ENCODE measurements at places on chromosomes 11 and 22.

- no peak for DNase-seq
These were observed 27.2 kb downstream of the TBX1 start for GRCh38 chr22:19787849-19788141.

- DNase-seq: no peak
These were observed 65.6 kb upstream of the FAR1 start for GRCh38 chr11:13602844-13603243.

DNA sequence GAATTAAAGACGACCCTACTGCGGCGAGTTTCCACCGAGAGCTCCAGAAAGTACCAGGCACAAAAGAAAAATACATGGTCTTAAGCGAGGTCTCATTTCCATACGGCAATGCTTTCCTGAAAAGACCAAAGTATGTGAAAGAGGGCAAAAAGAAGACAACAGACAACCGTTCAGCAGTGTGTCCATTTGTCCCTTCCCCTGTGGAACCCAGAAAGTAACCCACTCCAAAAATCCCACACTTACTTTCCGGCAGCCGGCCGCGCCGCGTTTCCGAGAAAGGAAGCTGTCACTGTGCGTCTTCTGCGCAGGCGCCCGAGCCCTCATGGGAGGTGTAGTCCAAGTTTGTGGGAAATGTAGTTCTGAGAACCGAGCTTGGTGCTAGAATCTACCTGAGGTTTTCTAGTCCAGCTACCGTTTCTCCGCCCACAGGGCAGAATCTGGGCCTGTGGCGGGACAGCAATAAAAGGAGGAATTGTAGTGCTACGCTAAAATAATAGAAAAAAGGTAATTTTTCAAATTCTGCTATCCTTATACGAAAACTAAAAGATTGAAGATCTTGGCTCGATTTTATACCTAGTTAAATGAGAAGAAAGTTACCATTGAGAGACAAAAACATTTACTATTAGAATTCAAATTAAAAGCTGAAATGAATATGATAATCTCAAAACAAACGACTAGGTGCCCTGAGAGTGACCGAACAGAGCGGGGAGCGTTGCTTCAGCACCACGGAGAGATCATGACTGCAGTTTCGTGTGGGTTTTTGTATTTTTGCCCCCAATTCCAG is at the start of gene PUS3:
PUS3 (minus strand) TSS at position 280 of the 784 bp plus-strand sequence. CDS start 6,922 bp downstream, outside the sequence.
- peak; percentile 71 for DNase-seq

DNA sequence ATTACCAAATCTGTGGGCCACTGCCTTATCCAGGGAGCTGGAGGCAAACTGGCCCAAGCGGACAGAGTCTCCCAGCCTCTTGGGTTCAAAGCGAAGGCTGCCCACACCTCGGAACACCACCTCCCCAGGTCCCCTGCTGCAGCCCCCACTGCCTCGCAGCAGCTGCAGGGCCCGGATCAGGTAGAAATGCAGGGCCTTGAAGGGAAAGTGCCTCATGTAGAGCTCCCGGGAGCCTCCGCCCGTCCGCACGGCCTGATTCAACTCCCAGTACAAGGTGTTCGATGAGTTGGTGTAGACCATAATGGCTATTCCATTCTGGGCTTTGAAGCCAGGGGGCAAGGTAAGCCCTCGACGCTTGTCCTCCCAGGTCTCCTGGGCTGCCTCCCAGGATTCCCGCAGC is 2.0 kb downstream of the ART5 start:
- no peak for DNase-seq

DNA sequence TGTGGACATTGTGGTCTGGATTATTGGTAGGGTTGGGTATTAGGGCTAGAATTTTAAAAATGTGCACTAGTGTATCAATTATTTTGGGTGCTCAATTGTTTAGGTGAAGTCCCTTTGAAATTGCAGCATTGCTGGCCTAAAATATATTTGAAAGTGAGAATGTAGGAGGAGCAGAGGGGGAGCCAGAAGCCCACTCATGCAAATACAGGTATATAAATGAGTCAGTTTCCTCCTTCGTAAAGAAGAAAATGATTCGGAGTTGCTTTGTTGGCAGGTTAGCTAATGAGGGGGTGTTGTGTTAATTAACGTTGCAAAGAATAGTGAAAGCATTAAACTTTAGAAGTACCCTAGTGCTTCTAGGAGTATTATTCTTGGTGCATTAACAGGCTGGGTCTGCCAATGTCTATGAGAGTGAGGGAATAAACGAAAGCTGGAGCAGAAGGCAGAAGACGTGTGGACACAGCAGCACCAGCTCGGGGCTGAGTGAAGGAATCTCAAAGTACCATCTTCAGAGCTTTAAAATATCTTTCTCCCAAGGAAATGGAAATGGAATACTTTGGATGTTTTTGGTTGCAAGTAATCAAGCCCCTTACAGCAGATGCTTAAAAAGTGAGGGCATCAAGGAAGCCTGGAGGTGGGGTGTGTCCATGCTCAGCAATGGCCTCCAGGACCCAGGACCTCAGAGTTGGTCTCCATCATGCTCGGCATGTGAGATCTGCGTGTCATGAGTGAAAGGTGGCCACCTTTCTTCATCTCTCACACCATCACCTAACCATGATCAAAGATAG is 522.9 kb downstream of the NTM start:
- no peak for DNase-seq

DNA sequence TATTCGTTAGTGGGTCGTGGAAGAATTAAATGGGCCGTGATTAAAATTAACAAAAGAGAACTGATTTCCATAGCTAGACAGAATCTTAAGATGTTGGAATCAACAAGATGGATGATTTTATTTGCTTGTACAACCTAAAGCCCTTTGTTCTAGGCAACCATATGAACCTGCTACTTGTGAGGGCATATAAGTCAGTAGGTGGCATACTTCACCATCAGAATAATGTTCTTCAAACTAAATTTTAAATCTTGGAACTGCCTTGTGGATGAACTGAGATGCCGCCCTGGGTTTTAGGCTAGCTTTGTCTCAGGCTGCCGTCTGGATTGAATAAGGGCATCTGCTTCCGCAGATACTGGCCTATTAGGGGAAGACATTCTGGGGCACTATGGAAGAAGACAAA is 40.9 kb downstream of the CSRP3 start:
- no peak for DNase-seq

DNA sequence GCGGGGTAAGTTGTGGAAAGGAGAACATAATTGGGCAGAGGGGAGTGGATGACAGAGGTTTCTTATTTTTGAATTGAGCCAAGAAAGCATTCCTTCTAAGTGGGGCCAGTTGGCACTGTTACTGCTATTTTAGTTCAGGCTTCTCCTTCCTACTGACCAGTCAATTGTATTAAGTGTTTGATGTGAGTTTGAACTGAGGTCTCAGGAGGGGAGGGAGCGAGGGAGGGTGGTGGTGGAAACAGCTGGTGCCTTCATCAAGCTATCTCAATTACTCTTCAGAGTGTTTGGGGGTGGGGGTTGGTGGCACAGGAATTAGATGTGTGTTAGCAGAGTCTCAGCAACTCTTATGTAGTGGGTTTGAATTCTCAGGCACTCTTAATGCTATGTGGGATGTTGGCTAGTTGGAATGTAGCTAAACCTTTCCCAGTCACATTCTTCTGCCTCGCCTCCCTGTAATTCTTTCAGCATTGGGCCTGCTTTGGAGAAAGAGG is 14.5 kb downstream of the CTNND1 start:
- DNase-seq: no peak

DNA sequence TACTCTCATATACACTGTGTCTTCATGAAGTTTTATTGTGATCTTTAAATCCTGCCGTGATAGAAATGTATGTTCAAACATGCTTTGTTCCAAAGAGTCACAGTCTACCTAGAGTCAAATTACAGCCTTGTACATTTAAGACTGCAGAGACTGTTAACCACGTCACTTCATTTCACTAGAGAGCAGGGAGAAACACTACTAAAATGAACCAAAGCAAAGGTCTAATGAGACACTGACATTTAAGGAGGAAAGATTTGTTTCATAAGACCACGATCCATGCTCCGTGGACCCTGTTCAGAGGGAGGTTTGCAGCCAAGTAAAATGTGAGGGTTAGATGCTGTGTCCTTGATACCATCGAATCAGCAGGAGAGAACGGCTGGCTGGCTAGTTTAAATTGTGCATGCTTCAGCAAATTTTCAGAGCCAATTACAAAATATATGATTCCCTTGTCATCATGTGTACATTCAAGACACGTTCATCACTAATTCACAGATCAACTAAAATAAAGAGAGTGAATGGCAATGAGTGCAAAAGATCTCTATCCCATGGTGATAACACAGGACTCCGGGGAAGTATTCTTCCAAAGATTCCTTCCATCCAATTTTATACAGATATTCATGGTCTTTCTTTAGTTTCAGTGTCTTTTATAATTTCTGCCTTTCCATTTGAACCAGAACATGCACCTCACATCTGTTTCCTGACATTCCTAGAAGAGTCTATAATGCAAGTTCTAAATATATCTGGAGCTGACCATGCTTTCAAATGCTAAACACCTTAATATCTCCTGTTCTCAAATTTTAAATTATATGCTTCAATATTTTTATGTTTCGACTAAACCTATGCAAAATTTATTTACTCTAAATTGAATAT is 960.9 kb upstream of the FAT3 start:
- no peak for DNase-seq

- DNase-seq: no peak
These were observed 31.9 kb upstream of the TTLL12 start for GRCh38 chr22:43218786-43219185.

GRCh38 chr22:41092023-41092817 is at the start of gene EP300:
Gene EP300 (plus strand): TSS chr22:41092592. CDS start chr22:41093005, 413 bp downstream.
- peak; percentile 55 for DNase-seq

DNA sequence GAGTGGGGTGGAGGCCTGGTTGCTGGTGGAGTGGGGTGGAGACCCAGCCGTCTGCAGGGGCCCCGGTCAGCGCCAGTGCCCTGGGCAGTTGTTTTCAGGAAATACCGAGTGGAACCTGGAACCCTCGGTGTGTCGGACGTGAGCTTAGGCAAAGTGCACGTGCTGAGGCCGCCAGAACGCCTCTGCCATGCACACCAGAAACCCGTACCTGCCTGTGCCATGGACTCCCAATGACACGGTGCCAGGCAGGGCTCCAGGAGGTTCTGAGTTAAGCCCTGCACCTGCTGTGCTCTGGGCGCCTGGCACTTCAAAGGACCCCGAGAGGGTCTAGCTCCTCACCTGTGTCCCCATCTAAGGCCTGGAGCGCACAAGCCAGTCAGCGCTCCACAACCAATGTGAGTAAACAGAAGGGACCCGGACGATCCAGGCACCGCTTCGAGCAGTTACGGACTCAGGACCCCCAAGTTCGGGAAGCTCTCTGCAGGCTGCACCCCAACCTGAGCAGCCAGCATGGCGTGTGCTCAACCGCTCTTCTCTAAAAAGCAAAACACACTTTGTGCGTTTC is 12.3 kb downstream of the TOLLIP start:
- DNase-seq: no peak

DNA sequence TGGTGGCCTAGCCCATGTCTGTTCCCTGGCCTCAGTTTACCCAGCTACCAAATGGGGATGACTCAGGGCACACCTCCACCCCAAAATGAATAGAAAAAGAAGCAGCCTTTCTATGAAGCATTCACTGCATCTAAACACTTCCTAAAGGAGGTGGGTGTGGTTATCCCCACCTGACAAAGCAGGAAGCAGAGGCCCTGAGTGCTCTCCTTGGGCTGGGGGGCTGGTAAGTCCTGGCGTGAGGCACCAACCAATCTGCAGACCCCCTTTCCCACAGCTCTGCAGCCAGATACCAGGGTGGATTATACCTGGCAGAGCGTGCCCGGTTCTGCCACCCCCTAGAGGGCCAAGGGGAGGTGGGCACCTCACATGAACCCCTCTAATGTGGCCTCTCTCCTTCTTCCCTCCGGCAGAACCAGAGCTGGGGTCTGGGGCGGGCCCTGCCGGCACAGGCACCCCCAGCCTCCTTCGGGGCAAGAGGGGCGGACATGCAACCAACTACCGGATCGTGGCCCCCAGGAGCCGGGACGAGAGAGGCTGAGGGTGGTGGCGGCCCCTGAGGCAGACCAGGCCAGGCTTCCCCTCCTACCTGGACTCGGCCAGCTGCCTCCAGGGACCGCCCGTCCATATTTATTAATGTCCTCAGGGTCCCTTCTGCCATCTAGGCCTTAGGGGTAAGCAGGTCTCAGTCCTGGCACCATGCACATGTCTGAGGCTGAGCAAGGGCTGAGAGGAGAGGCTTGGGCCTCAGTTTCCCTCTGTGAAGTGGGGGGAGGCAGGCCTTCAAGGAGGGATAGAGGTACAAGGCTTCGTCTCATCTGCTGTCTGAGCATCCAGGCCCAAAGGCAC is 9.2 kb downstream of the RHBDD3 start:
- no peak for DNase-seq

DNA sequence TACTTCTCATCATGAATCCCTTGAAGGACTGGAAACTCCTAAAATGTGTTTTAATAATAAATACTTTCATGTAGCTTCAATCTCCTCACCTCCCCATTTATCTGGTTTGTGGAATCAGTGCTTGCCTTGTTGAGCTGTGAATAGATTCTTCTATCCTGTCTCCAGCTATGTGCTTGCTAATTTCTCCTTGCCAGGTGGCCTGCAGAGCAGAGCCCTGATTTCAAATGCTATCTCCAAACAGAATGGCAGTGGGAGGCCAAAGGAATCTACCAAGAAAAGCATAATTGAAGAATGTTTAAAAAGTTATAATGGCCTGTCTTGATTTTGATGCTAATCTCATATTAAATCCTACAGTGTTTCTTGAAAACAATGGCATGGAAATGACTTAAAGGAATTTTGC is 309.3 kb upstream of the CHORDC1 start:
- no peak for DNase-seq

Measured in stimulated activated CD8-positive, alpha-beta memory T cell treated with anti-CD3 and anti-CD28 coated beads, Interleukin-15, amount 100 ng/mL, for 24 hours (primary cell).